Vagina (tissue), 2 donors: ENCODE measurements at places on chromosomes 4 and X. TPM values are rescaled to one million over a fixed set of nuclear protein-coding genes. Genes with fewer than 3 reads are reported as not detected.

The ARMCX1 gene
- 28.5 TPM for total RNA-seq

The BDH2 gene
- total RNA-seq: 42.0 TPM

GRCh38 chr4:99209671-99210070 is 9.4 kb downstream of the ADH6 start:
- no peak for DNase-seq

GRCh38 chr4:125650557-125650956 is 335.8 kb downstream of the FAT4 start:
- no peak for DNase-seq

- DNase-seq: no peak
These were observed 214.5 kb upstream of the TACR3 start for GRCh38 chr4:103934178-103934789.

DNA sequence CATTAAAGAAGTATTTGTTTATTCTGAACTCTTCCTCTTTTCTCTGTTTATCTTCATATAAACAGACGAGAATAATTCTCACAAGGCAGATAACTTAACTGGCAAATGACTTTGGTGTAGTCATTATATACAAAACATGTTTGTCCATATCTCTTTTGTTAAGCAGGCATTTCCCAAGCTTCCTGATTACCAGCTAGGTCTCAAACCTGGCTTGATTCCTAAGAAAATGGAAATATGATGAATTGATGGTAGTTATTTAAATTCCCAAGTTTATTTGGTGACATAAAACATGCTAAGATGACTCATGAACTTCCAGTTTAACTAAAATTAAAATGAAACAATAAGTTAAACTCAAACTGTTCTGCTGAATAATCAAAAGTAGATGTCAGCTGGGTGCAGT is 96.8 kb downstream of the ARSJ start:
- DNase-seq: no peak

GRCh38 chr4:40300371-40301162 is 34.6 kb upstream of the CHRNA9 start:
- no peak for DNase-seq

DNA sequence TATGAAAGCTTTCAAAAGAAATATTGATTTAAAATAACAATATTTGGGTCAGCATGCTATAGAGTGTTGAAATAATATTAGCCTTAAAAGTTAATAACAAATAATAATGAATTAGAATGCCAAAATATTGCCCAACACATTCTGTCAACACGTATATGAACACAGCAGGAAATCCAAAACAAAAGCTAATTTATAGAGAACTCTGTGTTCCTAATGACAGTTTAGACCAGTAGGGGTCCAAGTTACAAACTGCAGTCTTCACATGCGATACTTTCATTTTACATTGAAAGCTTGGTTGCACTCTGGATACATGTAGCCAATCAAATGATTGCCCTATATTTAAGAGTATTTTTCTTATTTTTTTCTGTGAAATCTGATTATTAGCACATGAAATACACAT is 274.4 kb downstream of the DCTD start:
- no peak for DNase-seq

GRCh38 chrX:130267956-130268448 is 697 bp downstream of the ZNF280C start:
- no peak for DNase-seq

- no peak for DNase-seq
These were observed 193.5 kb upstream of the PITX2 start for GRCh38 chr4:110816367-110816766.

DNA sequence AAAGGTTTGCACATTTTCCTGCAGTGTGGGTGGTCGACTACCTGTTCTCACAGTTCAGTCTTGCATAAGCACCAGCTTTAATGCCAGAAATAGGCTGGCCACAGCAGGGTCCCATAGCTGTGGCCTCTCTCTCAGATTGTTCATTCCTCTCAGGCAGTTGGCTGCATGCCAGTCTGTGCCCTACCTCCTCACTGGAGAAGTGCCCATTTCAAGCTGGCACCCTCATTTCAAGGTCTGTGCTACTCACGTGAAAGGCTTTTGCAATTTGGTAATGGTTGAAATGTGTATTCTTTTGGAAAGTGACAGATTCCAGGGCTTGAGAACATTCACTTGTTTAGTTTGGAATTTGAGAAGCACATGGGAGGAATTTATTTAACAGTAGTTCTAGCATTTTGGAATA is 28.9 kb upstream of the MTMR1 start:
- no peak for DNase-seq

DNA sequence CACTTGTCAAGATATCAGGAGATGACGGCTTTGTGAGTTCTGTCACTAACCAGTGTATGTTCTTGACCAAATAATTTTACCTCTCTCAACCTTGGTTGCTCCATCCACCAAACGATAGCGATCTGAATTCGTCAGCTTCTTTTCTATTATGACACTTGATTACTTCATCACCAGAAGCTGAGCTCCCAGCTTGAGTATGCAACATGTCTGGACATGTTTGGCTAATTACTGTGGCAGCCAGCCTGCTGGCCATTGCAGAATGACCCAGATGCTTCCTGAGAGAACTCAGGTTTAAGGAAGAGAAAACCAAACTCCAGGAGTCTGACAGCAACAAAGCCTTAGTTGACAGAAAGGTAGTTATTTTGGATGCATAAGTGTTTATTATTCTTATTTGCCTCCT is 46.4 kb upstream of the PARM1 start:
- DNase-seq: no peak

DNA sequence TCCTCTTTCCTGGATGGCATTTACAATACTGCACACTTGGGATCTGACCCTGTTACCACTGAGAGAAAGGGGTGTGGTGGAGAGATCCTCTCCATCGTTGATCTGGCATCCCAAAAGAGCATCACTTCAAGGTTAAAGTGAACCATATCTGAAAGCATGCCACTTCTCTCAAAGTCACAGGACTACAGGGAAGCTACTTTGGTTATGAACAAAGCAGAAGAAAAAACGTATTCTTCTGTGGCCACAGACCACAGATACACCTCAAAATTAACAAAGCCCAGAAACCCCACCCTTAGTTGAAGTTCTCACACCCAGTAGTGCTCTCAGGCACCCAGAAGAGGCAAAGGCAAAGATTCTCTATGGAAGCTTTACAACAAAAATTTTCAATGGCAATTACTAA is 108.3 kb downstream of the JADE1 start:
- DNase-seq: no peak

DNA sequence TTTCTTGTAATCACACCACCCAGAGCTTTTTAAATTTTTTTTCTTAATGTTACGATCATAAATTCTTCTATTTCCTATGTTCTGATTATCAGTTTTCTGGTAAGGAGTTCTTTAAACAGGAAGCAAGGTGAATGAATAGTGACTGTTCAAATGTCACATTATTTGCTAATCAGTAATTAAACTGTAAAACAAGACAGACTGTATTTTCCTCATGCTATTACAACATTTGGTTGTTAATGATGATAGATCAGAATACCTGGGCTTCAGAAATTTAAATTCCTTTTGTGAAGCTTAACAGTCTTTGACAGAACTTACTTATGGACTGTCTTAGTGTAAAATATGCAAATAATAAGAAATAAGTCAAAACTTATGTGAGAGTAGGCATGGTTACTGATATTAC is 41.4 kb downstream of the CLCN3 start:
- no peak for DNase-seq
